ENCODE measurements at places on chromosomes 3 and 15.

GRCh38 chr3:19399836-19400235, 251.5 kb downstream of the KCNH8 start:
- H3K27ac ChIP-seq = no peak overlapping the region
- H3K4me1 ChIP-seq = no peaks in the 10 kb centered on the region
- H3K4me3 ChIP-seq = no peak overlapping the region
- H3K36me3 ChIP-seq = no peaks in the 10 kb centered on the region
- no peaks in the 10 kb centered on the region for H3K27me3 ChIP-seq

- peak overlapping the region; percentile 8 for H3K27ac ChIP-seq
- peaks cover 18% of the 10 kb centered on the region for H3K4me1 ChIP-seq
- DNase-seq = peak; percentile 13
Observed at GRCh38 chr3:45034612-45035252, 8.6 kb downstream of the CLEC3B start.

DNA sequence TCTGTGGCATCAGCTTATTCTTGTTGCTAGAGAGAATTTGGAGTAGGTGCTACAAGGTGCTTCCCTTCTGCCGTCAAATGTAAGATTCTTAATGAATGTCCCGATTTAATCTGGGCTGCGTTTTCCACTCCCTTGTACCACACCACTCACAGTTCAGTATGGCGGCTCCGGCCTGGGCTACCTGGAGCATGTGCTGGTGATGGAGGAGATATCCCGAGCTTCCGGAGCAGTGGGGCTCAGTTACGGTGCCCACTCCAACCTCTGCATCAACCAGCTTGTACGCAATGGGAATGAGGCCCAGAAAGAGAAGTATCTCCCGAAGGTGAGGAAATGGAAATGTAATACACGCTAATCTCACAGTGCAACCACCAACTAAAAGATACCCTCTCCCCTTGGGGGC, 4.9 kb downstream of the IVD start:
- peaks cover 18% of the 10 kb centered on the region for H3K4me1 ChIP-seq
- H3K4me3 ChIP-seq = no peak overlapping the region
- peaks cover 30% of the 10 kb centered on the region for H3K36me3 ChIP-seq
- H3K27me3 ChIP-seq = no peaks in the 10 kb centered on the region

DNA sequence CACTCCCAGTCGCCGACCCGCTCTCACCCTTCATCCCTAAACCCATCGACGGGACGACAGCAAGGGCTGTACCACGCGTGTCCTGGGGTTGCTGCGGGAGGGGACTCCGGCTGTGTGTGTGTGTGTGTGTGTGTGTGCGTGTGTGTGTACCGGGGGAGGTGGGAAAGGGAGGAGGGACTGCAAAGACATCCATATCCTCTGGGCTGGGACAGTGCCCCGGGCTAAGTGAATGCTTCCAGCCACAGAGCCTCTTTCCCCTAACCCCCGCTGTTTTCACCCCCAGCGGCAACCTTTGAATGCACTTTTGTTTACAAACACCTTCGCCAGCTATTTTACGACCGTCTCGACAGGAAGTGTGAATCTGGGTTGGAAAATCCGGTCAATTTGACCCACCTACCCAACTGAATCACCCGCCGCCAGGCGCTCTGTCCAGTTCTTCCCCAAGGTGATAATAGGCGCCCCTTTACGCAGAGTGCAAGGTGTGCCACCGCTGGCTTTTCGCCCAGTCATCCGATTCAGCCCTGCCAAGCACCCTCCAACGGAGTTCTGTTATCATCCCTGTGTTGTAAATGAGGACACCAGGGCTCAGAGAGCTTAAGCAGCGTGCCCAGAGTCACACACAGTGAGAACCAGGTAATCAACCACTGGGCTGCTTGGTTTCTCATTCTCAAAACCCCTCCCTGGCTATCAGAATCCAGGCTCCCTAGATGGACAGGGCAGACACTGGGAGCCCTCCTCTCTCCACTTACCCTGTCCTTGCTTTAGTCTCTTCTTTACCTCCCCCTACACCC, 739 bp upstream of the AMOTL2 start:
- H3K27ac ChIP-seq = no peak overlapping the region
- DNase-seq = no peak
- H3K36me3 ChIP-seq = peaks cover 2% of the 10 kb centered on the region
- peaks cover 13% of the 10 kb centered on the region for H3K4me1 ChIP-seq

DNA sequence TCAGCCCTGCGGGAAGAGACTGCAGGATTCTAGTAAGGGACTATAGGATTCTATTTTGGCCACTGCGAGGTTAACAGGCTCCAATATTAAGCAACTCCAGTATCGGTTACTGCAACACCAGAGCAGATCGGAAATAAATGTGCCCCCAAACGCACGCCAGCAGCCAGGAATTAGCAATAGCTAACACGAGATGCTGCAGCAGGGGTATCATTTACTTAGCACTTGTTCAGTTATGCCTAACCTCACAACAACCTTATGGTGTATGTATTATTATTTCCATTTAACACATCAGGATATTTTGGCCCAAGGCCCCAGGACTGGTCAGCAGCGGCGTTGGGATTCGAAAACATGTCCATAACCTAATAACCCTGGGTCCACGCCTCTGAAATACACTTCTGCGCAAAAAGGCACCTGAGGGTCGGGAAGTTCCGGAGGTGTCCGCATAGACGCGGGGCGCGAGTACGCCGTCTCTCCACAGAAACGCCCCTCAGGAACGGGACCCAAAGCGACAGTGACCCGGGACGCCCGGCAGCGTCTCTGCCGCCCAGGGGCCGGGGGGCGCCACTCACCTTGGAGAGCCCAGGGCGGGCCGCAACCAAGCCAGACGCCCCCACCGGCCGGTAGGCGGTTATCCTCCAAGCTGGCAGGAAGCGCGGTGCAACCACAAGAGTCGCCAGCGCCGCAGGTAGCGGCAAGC, 681 bp downstream of the PIK3CB start:
- H3K27me3 ChIP-seq = no peaks in the 10 kb centered on the region
- H3K27ac ChIP-seq = peak overlapping the region; percentile 81
- DNase-seq = no peak
- H3K36me3 ChIP-seq = peaks cover 4% of the 10 kb centered on the region
- peaks cover 22% of the 10 kb centered on the region for H3K4me1 ChIP-seq

- H3K27me3 ChIP-seq = no peaks in the 10 kb centered on the region
- no peak overlapping the region for H3K27ac ChIP-seq
- no peak overlapping the region for H3K4me3 ChIP-seq
- H3K36me3 ChIP-seq = no peaks in the 10 kb centered on the region
- no peaks in the 10 kb centered on the region for H3K4me1 ChIP-seq
Observed at GRCh38 chr3:191425322-191425734, 35.6 kb upstream of the PYDC2 start.

DNA sequence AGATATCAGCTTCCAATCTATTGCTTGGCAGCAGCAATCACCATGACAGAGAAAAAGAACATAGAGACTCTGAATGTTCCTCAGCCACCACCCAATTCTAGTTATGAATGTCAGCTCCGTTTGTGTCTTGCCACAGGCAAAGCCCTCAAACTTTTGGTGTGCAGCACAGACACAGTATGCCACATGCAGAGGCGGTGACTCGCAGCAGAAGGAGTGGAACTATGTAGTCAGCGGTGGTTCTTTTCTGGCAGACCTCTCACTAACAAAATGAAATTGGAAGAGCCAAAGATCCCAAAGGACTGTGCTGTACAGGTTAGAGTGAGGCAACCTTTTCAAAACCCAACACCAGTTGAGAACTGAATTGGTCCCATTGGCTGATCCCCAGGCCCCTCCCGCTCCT, 220.9 kb downstream of the SLC9A9 start:
- H3K27me3 ChIP-seq = no peaks in the 10 kb centered on the region
- no peak overlapping the region for H3K27ac ChIP-seq
- no peaks in the 10 kb centered on the region for H3K4me1 ChIP-seq
- no peak for DNase-seq

- peaks cover 16% of the 10 kb centered on the region for H3K4me1 ChIP-seq
- peaks cover 32% of the 10 kb centered on the region for H3K27me3 ChIP-seq
- peaks cover 10% of the 10 kb centered on the region for H3K36me3 ChIP-seq
- DNase-seq = peak; percentile 28
Observed at GRCh38 chr3:71219744-71220638, 363.5 kb downstream of the FOXP1 start.

GRCh38 chr3:126105691-126106187, 21.8 kb upstream of the SLC41A3 start:
- H3K4me1 ChIP-seq = no peaks in the 10 kb centered on the region
- no peak overlapping the region for H3K4me3 ChIP-seq

- H3K27me3 ChIP-seq = peaks cover 24% of the 10 kb centered on the region
- peak overlapping the region; percentile 58 for H3K27ac ChIP-seq
- peaks cover 33% of the 10 kb centered on the region for H3K4me1 ChIP-seq
- no peaks in the 10 kb centered on the region for H3K36me3 ChIP-seq
- DNase-seq = peak; percentile 16
Observed at GRCh38 chr3:46695177-46695961, 1.9 kb upstream of the ALS2CL start.

DNA sequence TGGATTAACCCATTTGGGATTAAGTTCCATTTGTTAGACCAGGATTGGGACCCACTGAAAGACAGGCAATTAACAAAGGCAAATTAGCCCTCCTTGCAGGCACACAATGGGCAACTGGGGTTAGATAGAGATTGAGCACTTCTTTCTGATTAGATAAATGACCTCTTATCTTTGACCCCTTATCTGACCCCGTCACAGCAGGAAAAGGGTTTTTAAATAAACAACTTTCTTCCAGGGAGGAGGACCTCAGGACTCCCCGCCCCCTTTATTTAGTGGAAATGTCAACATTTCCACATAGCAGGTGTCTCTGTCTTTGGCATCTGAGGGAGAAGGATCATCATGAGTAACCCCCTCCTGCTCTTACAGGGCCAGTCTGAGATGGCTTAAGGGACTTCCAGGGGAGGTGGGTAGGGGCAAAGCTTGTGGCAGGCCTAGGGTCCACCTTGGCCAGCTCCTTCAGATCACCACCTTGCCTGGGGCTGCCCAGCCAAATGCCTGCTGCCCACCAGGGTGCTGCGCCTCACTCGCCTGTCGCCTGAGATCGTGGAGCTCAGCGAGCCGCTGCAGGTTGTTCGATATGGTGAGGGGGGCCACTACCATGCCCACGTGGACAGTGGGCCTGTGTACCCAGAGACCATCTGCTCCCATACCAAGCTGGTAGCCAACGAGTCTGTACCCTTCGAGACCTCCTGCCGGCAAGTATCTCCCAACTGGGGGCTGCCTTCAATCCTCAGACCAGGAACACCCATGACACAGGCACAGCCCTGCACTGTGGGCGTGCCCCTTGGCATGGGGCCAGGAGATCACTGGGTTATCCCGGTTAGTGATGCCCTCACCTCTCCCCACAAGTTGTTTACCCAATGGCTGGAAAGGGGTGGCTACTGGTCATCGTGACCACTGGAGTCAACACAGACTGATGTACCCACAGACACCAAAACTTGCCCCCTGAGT, 2.6 kb upstream of the WDR6 start:
- no peak for DNase-seq
- H3K27me3 ChIP-seq = no peaks in the 10 kb centered on the region
- peaks cover 14% of the 10 kb centered on the region for H3K36me3 ChIP-seq
- H3K4me1 ChIP-seq = peaks cover 25% of the 10 kb centered on the region
- no peak overlapping the region for H3K4me3 ChIP-seq
- no peak overlapping the region for H3K27ac ChIP-seq

GRCh38 chr15:79914728-79915127, 17.9 kb upstream of the MTHFS start:
- peaks cover 11% of the 10 kb centered on the region for H3K4me1 ChIP-seq
- H3K27ac ChIP-seq = no peak overlapping the region
- H3K36me3 ChIP-seq = peaks cover 68% of the 10 kb centered on the region
- DNase-seq = no peak

DNA sequence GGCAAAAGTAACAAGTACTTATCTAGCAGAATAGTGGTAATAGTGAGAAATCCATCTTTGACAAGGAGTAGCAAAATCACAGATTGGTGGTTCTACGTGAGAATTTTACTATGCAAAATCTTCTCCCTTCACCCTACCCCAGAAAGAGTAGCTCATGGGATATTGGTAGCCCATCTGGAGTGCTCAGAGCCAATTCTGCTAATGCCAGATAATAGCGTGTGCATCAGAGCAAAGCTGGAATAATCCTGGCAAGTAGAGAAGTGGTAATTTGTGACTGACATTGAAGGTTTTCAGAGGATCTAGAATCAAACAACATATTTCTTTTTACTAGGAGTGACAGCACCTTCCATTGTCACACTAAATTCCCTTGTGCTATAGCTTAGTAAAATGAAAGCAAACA, 192.9 kb downstream of the ZBBX start:
- no peaks in the 10 kb centered on the region for H3K4me1 ChIP-seq
- H3K4me3 ChIP-seq = no peak overlapping the region
- H3K27ac ChIP-seq = no peak overlapping the region
- no peaks in the 10 kb centered on the region for H3K36me3 ChIP-seq
- H3K27me3 ChIP-seq = no peaks in the 10 kb centered on the region

- no peak overlapping the region for H3K27ac ChIP-seq
- H3K4me1 ChIP-seq = no peaks in the 10 kb centered on the region
- no peaks in the 10 kb centered on the region for H3K36me3 ChIP-seq
- H3K27me3 ChIP-seq = peaks cover 2% of the 10 kb centered on the region
- DNase-seq = no peak
Observed at GRCh38 chr3:69764861-69765260, 25.6 kb downstream of the MITF start.

DNA sequence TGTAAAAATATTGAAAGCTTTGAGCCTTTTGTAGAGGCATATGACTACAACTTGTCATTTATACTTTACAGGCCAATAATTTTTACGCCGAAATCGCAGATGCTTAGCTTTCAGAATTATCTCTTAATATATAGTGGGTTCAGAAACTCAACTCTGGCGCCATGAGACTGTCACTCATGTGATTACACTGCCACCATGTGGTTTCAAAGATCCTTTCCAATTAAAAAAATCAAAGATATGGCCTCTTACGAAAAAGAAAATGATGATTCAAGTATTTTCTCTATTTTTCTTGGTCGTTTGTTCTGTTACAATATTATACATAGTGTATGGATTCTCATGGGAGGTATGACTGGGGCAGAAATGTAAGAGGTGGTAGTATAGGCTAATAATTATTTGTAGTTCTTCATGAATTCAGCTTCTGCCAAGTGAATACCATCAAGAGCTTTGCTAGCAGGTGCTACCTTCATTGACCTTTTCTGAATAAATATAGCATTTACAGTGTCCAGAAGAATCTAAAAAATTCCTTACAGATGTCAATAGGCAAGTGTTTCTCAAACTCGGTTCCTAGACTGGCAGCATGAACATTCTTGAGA, 751.7 kb upstream of the GOLIM4 start:
- no peak overlapping the region for H3K4me3 ChIP-seq
- no peak overlapping the region for H3K27ac ChIP-seq
- no peaks in the 10 kb centered on the region for H3K36me3 ChIP-seq

DNA sequence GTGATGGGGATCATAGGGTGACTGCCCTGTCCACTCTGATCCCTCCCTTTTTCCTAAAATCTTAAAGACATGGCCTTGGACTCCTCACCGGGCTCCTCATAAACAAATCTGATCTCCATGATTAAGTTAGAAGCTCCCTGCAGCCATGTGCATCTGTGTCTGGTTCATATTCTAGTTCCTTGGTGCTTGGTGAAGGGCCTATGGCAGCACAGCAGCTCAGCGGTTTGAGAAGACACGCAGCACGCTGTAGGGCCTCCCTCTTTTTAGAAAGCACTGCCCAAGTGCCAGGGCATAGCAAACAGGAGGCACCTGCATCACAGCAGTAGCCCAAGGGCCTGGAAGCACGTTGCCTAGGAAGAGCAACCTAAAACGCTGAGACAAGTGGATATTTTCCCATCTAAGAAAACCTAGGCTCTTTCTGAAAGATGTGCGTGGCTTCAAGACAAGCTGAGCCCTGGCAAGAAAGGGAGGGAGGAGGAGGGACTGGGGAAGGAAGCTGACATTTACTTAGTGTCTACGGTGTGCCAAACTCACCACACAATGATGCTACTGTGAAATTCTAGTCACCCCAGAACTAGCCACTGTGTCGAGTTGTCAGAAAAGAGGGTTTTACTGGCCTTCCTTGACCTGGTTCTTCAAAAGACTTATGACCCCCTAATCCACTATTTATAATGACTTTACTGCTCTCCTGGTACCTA, 14.9 kb upstream of the ULK3 start:
- DNase-seq = no peak
- H3K27me3 ChIP-seq = no peaks in the 10 kb centered on the region
- H3K4me3 ChIP-seq = no peak overlapping the region
- H3K4me1 ChIP-seq = peaks cover 34% of the 10 kb centered on the region
- H3K36me3 ChIP-seq = peaks cover 11% of the 10 kb centered on the region

Measured in activated T-helper 1 cell treated with anti-CD3 and anti-CD28 coated beads, Interleukin-12 subunit alpha, Interleukin-12 subunit beta, Interleukin-2, Interleukin-4 antibody, amounts not matched to agents 30 ng/mL and 10 ng/mL and 1 ng/mL, durations not matched to agents 14 hours and 24 hours and 36 hours (primary cell).